ENCODE measurements at places on chromosomes 5 and 9.

GRCh38 chr5:15092801-15093200 lies 221.2 kb upstream of the ANKH start:
- no peak for DNase-seq

DNA sequence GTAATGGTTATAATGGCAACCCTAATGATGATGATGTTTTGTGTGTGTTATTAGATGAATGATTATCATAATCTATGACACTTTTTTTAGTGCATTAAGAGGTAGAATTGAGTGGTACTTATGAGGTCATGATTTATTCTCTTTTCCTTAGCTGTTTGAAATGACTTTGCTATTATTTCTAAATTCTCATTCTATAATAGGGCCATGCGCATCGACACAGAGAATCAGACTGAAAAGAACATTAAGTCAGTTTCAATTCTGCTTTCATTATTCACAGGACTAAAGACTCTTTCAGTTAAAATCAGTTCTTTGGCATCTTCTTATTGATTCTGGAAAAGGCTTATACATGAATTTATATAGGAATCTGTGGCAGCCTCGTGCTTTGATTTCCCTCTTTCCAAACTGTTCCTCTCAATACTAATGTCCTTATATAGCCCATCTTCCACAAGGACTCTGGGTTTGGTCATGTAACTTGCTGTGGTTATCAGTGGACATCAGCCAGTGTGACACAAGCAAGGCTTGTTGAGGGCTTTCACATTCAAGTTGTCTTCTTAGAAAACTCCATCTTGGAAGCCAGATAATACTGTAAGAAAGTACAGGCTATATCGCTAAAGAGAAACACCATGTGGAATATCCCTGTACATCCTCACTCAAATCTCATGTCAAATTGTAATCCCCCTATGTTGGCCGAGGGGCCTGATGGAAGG lies 140.3 kb upstream of the CHD1 start:
- no peak for DNase-seq

- DNase-seq, result no peak
Observed at GRCh38 chr9:133843751-133844397, 105.7 kb upstream of the SARDH start.

GRCh38 chr9:24144796-24145195 lies 318.8 kb upstream of the ELAVL2 start:
- no peak for DNase-seq

GRCh38 chr9:136197084-136197875 lies 7.6 kb downstream of the LHX3 start:
- no peak for DNase-seq

- no peak for DNase-seq
Observed at GRCh38 chr5:178378527-178379484, 146.2 kb upstream of the PHYKPL start.

GRCh38 chr9:136348691-136349090 lies 14.9 kb downstream of the DNLZ start:
- DNase-seq, result no peak

GRCh38 chr9:80937645-80938044 lies 751.7 kb downstream of the TLE1 start:
- no peak for DNase-seq

- no peak for DNase-seq
Observed at GRCh38 chr5:76556511-76557221, 66.5 kb downstream of the F2RL2 start.

- no peak for DNase-seq
Observed at GRCh38 chr5:142720641-142721271, 34.9 kb upstream of the FGF1 start.

DNA sequence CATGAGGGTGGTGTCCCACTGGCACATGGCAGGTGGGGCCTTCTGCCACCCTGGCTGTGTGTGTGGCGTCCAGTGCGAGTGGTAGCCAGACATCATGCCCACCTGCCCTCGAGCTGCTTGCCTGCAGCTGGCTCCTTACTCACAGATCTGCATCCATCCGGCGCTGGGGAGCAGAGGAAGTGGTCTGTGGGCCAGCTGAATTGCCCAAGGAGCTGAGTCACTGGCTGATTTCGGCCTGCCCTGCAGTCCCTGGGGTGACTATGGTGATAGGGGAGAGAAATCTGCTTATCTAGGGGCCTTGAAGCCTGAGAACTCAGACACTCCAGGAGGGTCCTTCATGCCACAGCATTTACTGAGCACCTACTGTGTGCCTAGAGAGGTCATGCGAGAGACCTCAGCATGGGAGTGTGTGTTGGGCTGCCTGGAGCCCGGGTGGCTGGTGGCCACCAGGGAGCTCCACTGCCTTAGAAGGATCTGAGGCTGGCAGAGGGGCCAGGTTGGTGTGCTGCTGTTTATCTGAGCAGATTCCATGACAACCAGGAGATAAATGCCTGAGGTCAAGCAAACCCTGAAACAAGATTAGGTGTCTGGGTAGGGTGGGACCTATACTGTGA lies 57.1 kb downstream of the SLC22A5 start:
- peak; percentile 86 for DNase-seq

DNA sequence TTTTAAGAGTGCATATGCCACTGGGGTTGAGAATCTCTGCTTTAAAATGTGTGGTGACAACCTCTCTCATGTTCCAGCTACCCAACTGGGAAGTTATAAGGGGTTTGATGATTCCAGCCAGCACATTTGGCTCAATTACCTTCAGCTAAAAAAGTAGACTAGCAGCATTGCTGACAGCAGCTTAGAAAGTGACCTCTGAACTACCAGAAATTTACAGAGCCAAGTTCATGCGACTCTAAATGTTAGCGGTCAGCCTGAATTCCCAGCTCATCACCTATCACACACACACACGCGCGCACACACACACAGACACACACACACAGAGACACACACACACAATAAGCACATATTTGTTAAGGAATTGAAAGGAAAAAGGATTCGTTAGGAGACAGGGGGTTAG lies 377.5 kb downstream of the TMEM167A start:
- no peak for DNase-seq

DNA sequence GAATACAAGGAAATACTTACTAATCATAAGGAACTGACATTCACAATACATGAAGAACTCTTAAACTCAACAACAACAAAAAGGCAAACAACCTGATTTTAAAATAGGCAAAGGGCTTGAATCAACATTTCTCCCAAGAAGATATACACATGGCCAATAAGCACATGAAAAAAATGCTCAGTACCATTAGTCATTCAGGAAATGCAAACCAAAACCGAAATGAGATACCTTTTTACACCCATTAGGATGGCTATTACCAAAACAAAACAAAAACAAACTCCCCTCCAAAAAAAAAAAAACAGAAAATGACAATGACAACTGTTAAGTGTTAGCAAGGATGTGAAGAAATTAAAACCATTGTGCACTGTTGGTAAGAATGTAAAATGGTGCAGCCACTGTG lies 104.1 kb upstream of the ZNF462 start:
- DNase-seq, result no peak

DNA sequence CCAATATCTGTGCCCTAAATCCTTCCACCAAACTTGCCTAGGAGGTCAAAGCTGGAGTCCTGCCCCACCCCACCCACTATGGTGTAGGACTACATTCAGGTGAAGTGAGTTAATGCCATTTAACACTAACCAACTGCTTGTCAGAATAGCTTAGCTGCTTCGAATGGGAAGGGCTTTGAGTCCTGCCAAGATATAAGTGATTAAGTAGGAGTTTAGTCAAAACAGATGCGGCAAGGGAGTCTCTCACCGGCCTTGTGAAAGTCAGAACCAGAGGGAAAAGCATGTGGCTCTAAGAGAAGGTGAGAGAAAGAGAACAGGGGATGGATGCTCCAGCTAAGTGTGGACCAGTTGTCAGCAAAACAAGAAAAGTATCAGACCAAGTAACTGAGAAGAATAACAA lies 132.6 kb downstream of the SPOCK1 start:
- no peak for DNase-seq
